ENCODE measurements at places on chromosomes 4 and X. TPM values are rescaled to one million over a fixed set of nuclear protein-coding genes. Genes with fewer than 3 reads are reported as not detected.

- no peak for DNase-seq
Observed at GRCh38 chrX:17732138-17732783, 5.0 kb upstream of the SCML1 start.

The SHISA3 gene
- total RNA-seq = 0.96 TPM

The C4orf51 gene
- total RNA-seq = not detected

GRCh38 chrX:14694611-14695010 is 165.3 kb downstream of the GLRA2 start:
- no peak for DNase-seq

DNA sequence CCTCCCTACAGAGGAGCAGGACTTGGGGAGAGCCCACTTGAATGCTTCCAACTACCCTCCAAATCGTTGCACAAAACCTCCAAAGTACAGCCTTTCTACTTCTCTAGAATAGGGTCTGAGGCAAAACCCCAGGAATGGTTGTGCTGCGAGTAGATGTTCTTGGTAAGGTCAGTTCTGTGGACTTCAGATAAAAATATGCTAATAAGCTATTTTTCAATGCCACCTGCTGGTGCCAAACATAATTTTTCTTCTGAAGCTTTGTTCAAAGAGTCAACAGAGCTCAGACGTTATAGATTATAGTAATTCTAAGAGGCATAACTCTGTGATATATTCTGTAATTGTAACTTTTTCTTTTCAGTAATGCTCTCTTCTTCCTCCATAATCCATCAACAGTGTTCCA is 425.7 kb downstream of the GPAT3 start:
- DNase-seq = no peak

GRCh38 chrX:129678614-129679195 is 23.9 kb upstream of the APLN start:
- no peak for DNase-seq

The GABRB1 gene
- not detected for total RNA-seq

GRCh38 chrX:101229170-101229569 is 9.6 kb downstream of the DRP2 start:
- DNase-seq = no peak

DNA sequence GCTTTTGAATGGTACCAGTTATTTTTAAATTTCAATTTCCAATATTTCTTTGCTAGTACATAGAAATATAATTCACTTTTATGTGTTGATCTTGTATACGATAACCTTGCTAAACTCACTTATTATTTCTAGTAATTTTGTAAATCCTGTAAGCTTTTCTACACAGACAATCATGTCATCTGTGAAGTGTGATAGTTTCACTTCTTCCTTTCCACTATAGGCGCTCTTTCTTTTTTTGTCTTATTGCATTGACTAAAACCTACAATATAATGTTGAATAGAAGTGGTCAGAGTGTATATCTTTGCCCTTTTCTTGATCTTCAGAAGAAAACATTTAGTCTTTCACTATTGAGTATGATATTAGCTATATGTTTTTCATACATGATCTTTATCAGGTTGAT is 76.6 kb downstream of the ZNF182 start:
- no peak for DNase-seq

DNA sequence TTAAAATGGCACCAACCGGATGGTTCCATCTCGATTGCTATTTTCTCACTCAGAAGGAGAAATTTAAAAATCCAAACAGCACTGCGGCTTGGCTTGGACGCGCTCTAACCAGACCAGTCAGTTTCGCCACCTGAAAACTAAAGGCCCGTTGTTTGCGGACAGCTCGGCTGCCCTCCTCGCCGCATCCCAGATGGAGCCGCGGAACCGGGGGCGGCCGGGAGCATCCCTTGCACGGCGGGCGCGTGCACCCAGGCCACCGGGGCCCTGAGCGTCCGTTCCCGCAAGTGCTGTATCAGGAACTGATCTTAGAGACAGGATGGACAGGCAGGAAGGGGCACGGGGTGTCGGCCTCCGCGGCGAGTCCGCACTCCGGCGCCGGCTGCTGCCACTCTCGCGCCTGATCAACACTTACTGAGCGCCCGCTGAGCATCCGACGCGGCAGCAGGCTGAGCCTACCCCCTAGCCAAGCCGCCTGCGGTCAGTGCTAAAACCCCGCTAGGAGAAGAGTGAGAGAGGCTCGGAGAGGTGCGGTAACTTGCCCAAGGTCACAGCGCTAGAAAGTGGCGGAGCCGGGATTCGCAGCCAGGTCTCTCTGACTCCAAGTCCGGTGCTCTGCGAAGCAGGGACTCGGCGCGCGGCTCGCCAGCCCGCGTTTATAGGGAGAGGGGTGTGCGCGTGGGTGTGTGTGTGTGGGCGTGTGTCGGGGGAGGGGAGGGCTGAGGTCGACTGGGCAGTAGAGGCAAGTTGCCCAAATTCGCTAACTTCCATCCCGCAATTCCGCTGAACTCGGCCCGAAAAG is at the start of gene CITED1:
Gene CITED1, minus strand, starts transcription at position 629 of the 799 bp plus-strand sequence. CDS start 3,045 bp downstream, outside the sequence.
- DNase-seq = no peak

DNA sequence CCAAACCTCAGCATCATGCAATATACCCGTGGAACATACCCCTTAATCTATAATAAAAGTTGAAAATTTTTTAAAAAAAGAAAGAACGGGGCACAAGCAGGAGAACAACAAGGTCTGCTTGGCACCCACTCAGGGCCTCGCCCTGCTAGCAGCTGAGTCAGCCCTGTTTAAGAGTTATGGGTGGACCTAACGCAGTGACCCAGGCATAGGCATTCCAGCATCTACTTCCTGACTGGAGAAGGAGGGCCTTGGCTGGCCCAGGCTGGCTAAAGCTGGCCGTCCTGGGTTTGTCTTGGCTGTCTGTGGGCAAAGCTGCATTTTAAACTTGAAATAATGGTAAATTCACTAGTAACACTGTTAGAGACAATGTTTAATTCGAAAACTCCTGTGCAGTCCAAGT is 236.7 kb upstream of the PGRMC2 start:
- DNase-seq = peak; percentile 67

- no peak for DNase-seq
Observed at GRCh38 chr4:23269566-23269965, 576.8 kb downstream of the GBA3 start.

DNA sequence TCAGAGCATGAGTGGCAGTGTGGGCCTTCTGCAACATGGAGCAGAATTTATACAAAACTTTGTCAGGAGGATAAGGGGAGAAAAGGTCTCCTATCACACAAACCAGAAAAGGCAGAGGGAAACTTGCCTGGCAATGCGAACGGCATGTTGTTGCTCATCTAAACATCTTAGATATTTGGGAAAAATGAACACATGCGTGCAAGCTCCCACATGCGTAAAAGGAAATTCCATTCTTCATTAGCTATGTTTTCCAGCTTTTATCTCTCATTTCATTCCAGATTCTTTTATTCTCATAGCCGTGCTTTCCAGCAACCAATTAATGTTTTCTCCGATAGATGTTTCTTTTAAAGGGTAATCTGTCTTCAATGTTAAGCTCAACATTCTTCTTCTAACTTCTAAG is 31.3 kb upstream of the GBA3 start:
- DNase-seq = no peak

DNA sequence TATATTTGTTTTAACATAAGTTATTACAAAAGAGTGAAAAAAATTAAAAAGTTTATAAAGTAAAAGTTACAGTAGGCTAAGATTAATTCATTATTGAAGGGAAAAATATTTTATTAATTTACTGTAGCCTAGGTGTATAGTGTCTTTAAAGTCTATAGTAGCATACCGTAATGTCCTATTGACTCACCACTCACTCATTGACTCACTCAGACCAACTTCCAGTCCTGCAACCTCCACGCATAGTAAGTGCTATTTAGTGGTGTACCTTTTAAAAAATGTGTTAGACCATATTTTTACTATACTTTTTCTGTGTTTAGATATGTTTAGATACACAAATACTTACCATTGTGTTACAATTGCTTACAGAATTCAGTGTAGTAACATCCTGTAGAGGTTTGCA is 841.1 kb downstream of the CENPC start:
- DNase-seq = no peak

- DNase-seq = no peak
Observed at GRCh38 chr4:36917413-36917812, 327.1 kb upstream of the NWD2 start.

The MAGEA11 gene
- total RNA-seq = not detected

DNA sequence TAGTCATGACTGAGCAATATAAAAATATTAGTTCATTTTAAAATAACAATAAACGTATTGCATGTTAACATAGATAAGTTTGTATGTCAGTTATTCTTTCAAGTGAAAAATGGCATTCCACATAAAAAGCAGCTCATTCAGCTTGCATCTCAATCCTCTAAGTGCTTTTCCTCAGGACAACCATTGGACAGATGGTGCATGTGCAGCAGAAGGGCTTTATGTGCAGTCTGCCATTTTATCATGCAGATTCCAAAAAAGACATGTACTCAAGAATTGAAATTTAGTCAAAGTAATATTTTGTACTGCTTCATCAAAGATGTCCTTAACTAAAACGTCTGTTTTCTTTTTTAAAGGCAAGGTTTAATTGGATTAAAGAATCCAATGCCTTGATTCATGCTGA is 93.4 kb downstream of the RS1 start:
- no peak for DNase-seq

The GRID2 gene
- not detected for total RNA-seq

- DNase-seq = no peak
Observed at GRCh38 chrX:27995611-27996010, 14.4 kb upstream of the DCAF8L1 start.

The TMPRSS11B gene
- not detected for total RNA-seq

- no peak for DNase-seq
Observed at GRCh38 chr4:6097581-6097980, 79.3 kb upstream of the C4orf50 start.

The AMER1 gene
- 3.4 TPM for total RNA-seq

The RNF150 gene
- 3.2 TPM for total RNA-seq

GRCh38 chrX:29453333-29453732 is 762.0 kb upstream of the MAGEB2 start:
- no peak for DNase-seq

- DNase-seq = no peak
Observed at GRCh38 chrX:151478058-151478457, 81.1 kb downstream of the VMA21 start.

DNA sequence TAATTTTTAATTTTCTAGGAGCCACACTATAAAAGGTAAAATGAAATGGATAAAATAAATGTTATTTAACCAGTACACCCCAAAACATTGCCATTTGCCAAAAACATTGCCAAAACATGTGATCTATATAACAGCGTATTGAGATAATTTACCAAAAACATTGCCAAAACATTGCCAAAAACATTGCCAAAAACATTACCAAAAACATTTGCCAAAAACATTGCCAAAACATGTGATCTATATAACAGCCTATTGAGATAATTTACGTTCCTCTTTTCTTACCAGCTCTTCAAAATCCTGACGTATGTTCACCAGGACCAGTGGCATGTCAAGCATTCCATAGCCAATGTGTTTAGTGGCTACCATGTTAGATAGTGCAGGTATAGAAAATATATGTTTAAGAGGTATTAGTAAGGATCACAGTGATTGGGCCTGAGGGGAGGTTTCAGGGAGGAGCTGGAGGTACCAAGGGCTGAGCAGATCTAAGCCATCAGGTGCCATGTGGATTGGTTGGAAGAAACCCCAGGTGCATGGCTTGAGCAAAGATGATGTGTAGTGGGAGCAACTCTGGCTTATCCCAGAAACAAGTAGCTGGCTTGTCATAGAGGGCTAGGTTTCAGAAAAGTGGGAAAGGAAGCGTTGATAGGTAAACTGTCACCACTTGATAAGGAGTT is 42.6 kb downstream of the RAPGEF2 start:
- no peak for DNase-seq

The TCEAL9 gene
- 154 TPM for total RNA-seq

DNA sequence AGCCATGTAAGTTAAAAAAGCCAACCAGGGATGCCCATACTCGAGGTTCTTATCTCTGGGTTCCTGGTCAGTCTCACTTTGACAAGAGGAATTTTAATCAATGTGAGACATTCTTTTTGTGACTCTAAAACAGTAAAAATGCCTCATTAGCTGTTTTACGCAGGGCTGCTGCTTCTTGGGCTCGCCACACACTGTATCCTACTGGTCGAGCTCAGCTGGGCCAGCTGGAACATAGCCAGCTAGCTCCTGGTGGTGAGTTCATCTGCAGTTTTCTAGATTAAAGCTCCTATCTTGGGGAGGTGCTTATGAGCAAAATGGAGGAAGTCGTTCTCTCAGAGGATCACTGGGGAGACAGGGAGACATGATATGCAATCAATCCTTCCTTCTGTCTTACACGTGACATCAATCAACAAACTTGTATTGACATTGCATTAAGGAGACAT is 55.9 kb upstream of the LEF1 start:
- no peak for DNase-seq

The UGT2A3 gene
- total RNA-seq = not detected

GRCh38 chrX:13550346-13550745 is 19.1 kb upstream of the EGFL6 start:
- no peak for DNase-seq

DNA sequence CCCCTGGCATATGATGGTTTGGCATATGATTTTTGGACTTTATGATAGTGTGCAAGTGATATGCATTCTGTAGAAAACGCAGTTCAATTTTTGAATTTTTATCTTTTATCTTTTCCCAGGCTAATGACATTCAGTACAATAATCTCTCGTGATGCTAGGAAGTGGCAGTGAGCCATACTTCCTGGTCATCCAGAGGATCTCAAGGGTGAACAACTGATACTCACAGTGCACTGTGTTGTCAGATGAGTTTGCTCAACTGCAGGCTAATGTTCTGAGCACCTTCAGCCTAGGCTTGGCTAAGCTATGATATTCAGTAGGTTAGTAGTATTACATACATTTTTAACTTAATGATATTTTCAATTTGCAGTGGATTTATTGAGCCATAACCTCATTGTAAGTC is 405.3 kb downstream of the PCDH7 start:
- DNase-seq = no peak

GRCh38 chr4:80138551-80139538 is 58.5 kb upstream of the PRDM8 start:
- DNase-seq = no peak

The NFKB1 gene
- total RNA-seq = 47.4 TPM

GRCh38 chr4:141109983-141110382 is 23.3 kb downstream of the RNF150 start:
- DNase-seq = no peak

DNA sequence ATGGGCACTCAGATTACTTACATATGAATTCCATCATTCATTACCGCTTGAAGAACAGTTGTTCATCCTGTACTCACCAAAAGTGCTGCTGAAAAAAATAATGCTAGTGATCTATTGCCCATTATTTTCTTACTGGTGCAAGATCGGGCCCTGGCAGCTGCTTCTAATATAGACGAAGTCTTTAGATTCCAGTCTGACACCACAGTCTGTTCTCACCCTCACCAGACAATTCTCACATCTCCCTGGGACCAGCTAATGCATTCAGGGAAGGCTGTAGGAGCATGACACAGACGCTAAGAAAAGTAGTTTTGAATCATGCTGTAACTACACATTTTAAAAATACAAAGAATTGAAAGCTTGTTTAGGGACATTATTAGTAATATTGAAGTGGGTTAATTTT is 13.8 kb downstream of the GEMIN8 start:
- no peak for DNase-seq

- no peak for DNase-seq
Observed at GRCh38 chrX:40871385-40872082, 136.2 kb upstream of the MED14 start.

The DIPK2B gene
- total RNA-seq = not detected

All from kidney epithelial cell (primary cell).